Effector CD4-positive, alpha-beta T cell (primary cell): ENCODE measurements at places on chromosomes 3 and 15.

GRCh38 chr3:110494728-110495127 is 576.9 kb upstream of the NECTIN3 start:
- no peak for DNase-seq

- no peak for DNase-seq
Measured at GRCh38 chr3:171377859-171378258, 82.3 kb downstream of the TNIK start.

DNA sequence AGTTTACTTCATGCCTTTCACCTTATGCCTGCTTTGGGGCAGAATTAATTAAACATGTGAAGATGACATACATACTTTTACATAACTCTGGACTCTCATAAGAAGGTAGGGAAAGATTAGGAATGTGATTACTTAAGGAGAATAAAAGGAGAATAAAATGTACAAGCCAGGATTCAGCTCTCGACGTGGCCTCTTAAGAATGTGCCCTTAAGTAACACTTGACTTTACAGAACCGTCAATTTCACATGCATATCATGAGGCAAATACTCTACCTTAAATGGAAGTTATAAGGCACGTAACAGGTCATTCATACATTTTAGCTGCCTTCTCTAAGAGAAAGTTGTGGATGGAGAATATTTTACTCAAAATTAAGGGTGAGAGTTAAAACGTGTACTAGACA is 263.7 kb upstream of the LMCD1 start:
- no peak for DNase-seq

DNA sequence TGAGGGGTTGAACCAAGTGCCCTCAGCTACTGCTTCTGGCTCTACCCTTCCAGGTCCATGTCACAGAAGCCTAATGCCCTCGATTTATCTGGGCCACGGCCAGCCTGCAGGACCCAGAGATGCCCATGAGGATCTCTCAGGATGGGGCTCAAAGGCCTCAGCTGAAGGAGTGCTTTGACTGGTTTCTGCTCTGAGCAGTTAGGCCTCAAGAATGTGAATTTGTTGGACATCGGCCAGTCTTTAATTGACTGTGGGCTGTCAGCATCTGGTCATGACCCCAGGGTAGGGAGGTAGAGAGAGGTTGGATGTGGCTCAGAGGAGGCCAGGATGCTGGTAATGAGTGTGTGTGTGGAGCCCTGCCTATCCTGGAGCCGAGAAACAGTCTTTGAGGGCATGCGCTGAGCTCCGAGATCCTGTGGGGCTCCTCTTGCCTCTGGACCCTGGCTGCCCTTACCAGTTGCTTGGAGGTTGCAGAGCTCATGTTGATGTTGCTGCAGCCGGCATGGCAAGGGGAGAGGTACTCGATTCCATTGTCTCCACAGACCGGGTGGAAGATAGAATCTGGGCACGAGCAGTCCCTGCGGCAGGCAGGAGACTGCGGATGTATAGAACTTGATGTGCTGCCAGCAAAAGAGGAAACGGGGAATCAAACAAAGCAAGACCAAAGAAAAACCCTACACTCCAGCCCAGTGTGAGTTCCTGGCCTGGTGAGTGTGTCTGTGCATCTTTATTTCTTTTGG is 49.1 kb upstream of the RAB6B start:
- DNase-seq: no peak

DNA sequence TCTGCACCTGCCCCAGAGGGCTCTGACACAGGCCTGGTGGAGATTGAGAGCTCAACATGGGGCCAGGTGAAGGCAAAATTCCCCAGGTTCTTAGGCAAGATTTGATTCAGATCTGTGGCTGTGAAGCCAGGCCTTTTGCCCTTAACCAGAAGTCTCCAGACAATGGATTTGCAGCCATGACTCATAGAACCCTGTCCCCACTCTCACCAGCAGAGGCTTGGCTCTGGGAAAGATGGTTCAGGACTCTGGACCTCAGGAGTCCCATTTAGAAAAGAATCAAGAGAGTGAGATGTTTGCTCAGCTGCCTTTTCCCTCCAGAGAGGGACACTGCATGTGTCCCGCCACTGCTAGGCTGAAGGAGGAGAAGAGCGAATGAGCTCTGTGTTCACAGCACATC is 361.4 kb upstream of the ICE2 start:
- DNase-seq: no peak

- DNase-seq: no peak
Measured at GRCh38 chr3:125140818-125141595, 71.5 kb downstream of the SLC12A8 start.

DNA sequence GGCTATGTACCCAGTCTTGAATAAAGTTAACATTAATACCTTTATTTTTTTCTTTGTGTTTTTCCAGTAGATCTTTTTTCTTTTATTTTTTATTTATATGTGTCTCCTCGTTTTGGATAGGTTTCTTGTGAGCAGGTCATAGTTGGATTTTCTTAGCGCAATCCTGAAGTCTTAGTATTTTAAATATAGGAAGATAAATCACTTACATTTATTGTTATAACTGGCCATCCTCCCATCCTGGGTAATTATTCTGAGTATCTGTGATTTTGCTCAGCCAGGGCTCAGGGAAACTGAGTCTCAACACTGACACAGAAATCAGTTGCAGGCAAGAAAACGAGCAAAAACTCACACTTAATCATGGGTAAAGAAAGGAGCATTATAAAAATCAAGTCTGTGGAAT is 11.6 kb upstream of the SLCO3A1 start:
- DNase-seq: no peak

DNA sequence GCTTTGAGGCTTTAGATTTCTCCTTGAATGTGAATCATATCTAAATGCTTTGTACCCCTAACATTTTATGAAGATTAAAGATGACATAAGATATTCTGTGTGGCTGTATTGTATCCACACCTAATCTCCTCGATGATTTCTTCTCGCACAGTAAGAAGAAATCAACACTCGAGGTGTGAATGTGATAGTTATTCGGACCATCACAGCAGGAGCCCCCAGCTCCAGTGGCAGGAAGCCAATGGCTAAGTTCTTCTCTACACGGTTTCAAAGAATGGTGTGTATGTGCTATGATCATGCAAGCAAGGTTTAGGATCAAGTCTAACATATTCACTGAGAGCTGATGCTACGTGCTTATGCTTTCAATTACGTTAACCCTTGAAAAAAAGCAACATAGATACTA is 271.0 kb downstream of the SUCLG2 start:
- no peak for DNase-seq

DNA sequence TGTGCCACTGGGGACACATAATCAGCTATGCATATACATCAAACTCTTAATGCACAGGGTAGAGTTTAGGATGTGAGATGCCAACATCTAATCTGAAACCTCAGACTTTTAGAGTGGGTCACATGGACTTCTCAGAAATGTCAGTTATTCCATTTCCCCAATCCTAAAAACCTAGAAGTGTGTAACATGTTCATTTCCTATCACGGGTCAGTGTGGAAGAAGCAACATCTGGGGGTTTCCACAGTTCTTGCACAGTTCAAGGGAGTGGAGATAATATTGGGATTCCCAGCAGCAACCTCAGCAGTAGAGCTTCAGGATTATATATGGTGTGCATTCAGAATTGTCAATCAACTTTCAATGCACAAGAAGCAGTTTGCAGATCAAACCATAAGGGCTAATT is 44.4 kb upstream of the SPRED1 start:
- no peak for DNase-seq

GRCh38 chr15:73575636-73576247 is 57.4 kb downstream of the NPTN start:
- DNase-seq: no peak

- no peak for DNase-seq
Measured at GRCh38 chr3:14946236-14946635, 1.1 kb upstream of the NR2C2 start.

DNA sequence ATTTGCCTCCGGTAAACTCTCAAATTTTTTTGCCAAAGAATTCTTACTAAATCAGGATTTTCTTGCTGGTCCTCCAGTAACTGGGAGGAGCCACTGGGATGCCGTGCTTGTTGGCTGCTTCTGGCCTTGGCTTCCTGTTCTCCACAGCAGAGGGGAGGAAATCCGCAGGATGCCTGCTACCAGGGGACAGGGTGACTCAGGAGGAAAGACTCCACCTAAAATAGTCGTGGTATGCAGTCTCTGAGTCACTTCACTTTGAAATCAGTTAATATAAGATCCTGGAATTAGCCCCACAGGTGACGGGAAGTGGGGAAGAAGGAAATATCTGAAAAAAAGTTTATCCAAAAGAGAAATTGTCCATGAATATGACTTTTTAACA is 6.5 kb upstream of the TM4SF18 start:
- no peak for DNase-seq

- DNase-seq: no peak
Measured at GRCh38 chr3:159923336-159923735, 65.3 kb upstream of the IL12A start.

- DNase-seq: no peak
Measured at GRCh38 chr15:97406841-97407240, 553.7 kb upstream of the ARRDC4 start.

DNA sequence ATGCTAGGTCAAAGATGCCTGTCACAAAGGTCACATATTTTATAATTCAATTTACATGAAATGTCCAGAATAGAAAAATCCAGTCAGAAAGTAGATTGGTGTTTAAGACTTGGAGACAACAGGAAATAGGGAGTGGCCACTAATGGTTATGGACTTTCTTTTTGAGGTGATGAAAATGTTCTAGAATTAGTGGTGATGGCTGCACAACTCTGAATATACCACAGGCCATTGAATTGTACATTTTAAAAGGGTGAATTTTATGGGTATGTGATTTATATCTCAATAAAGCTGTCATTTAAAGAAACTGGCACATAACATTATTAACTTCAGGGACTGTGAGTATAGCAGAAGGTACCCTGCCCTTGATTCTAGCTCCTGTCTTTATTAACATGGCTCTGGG is 15.8 kb downstream of the SPG11 start:
- no peak for DNase-seq

- DNase-seq: peak; percentile 54
Measured at GRCh38 chr15:38699633-38700230, 135.1 kb upstream of the RASGRP1 start.

- no peak for DNase-seq
Measured at GRCh38 chr3:113825090-113825489, 13.5 kb upstream of the GRAMD1C start.

- DNase-seq: no peak
Measured at GRCh38 chr3:173796890-173797289, 399.3 kb downstream of the NLGN1 start.

DNA sequence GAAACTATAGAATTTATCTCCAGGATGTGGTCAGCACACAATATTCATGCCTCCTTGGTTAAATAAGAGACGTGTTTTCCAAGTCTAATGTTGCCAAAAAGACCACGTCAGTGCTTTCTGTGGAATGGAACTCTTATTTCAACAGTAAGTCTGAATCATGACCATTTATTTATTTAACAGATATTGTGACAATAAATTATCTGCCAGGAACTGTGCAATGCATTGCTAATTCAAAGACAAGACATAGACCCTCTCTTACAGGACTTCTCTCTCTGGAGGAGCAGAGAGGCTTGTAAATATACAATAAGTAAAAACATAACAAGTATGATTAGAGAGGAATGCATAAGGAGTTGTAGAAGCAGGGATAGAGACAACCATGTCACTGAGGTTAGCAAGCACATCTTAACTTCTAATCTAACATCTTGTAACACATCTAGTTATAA is 227.5 kb downstream of the DTWD1 start:
- no peak for DNase-seq

GRCh38 chr3:10620833-10621082 is 115.4 kb upstream of the ATP2B2 start:
- no peak for DNase-seq

GRCh38 chr15:62392376-62392775 is 227.3 kb upstream of the C2CD4B start:
- DNase-seq: no peak

- no peak for DNase-seq
Measured at GRCh38 chr3:14166877-14167603, 11.4 kb downstream of the XPC start.

GRCh38 chr3:10814623-10815022 is 1.4 kb upstream of the SLC6A11 start:
- DNase-seq: no peak

GRCh38 chr3:45119376-45119775 is 26.8 kb downstream of the CDCP1 start:
- DNase-seq: no peak

DNA sequence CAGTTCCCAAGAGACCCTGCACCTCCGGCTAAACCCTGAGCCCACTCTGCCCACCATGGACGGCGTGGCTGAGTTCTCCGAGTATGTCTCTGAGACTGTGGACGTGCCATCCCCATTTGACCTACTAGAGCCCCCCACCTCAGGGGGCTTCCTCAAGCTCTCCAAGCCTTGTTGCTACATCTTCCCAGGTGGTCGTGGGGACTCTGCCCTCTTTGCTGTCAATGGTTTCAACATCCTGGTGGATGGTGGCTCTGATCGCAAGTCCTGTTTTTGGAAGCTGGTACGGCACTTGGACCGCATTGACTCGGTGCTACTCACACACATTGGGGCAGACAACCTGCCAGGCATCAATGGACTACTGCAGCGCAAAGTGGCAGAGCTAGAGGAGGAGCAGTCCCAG is 4.0 kb downstream of the MAP1A start:
- no peak for DNase-seq

DNA sequence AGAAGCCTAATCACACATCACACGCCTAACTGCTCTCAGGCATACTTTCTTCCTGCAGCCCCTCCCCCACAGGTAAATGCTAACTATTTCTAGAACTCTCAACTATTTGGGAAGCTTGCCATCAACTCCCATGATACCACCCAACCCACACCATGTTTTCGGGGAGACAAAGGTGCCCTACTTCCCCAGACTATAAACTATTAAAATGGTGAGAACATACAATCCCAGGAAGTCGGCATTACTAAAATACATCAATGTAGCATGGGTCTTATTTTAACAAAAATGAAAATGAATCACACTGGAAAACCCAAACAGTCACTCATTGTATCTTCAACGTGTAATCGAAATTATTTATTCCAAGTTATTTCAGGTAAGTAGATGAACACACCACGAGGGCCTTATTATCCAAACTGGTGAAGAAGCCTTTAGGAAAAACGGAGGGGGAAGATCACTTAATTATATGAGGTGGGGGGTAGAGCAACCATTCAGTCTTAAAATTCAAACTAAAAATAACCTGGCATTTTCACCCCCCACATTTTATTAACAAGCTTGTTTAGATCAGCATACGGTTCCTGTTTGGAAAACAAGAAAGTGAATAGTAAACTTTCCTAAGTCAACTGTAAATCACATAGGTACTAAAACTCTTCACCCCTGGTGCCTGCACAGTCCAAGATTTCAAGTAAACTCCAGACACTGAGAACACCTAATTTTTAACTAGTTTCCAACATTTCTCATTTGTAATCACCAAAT is 1.9 kb downstream of the TBL1XR1 start:
- no peak for DNase-seq

GRCh38 chr3:162729686-162730085 is 1233.1 kb downstream of the OTOL1 start:
- no peak for DNase-seq
